ENCODE measurements at places on chromosomes 7 and 10.
A peak's percentile ranks its signal among the peaks of the same experiment; 100 is the strongest.

DNA sequence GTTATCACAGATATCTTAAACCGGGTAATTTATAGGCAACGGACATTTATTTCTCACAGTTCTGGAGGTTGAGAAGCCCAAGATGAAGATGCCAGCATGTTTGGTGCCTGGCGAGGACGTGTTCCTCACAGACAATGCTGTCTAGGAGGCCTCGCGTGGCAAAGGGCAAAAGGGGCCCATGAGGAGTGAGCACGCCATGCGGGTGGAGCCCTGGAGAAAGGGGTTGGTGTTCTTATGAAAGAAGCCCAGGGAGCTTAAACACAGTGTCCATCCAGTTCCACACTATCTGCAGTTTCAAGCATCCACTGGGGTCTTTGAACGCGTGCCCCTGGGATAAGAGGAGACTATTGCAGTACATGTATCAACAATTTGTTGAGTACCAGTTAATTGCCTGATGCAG, 51.4 kb downstream of the CXCL12 start:
- DNase-seq = no peak

DNA sequence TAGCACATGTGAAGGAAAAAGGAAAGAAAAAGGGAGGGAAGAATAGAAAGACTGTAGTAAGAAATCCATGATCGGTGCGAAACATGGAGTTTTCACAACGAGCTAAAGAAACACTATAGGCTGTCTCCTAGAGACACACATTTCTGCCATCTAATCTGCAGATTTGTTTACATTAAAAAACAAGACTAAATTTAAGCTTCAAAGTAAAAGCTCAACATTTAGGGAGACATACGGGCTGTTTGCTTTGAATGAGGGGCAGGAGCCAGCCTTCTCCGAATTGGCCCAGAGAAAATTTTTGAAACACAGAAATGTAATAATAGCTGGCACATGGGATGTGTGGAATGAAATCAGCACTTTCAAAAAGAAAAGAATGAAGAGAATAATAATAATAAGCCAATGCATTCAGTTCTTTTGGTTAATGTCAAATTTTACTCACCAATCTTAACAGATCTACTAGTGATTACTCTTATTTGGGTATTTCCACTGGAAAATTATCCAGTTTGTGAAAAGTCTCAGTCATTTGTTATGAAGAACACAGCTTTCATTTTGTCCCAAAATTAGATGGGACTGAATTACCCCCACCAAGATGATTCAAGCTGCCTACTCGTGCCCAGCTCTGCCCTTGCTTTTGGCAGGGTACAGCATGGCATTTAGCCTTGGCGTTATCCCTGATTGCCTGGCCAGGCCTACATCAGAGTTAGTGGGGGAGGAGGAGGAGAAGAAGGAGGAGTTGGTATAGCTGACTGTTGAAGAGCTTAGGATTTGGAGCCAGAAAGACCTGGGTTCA, 47.1 kb downstream of the MTURN start:
- no peak for DNase-seq

DNA sequence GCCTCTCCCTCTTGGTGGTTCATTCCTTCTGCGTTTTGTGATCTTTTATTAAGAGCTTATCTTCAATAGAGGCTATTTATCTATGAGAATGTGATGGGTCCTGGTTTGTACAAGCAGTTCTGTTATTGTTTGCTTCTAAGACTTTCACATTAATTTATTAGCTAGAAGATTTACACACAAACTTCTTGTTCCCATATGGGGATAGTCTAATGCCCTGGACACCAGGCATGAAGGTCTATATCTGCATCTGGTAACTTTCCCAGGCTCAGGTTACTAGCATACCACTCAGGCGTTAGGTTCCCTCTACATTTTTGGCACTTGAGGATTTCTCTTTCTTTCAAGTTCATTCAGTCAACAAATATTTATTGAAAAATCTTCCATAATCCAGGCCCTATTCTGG, 7.7 kb downstream of the XPNPEP1 start:
- no peak for DNase-seq

DNA sequence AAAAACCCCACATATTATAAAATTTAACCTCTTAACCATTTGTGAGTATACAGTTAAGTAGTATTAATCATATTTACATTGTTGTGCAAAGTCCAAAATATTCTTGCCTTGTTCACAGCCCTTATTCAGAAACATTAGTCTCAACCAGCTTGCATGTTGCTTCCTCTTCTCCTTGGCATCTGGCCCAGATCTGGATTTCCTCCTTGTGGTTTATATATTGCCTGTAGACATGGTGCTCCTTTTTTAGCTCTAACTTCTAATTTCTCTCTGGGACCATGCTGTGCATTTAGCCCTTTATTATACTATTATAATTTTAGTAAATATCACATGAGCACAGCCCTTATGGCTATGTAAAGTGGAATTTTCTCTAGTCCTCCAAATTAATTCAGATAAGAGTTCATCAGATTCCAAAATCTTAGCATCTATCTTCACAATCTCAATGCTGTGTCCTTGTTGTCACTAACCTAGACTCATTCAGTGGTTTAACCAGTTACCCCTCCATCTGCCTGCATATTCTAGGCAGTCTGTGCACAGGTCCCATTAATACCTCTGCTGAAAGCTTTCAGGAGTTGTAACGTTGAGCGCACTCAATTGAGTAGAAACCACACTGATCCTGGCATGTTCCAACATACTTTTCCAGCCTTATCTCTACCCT, 7.9 kb downstream of the CPED1 start:
- peak; percentile 78 for DNase-seq

DNA sequence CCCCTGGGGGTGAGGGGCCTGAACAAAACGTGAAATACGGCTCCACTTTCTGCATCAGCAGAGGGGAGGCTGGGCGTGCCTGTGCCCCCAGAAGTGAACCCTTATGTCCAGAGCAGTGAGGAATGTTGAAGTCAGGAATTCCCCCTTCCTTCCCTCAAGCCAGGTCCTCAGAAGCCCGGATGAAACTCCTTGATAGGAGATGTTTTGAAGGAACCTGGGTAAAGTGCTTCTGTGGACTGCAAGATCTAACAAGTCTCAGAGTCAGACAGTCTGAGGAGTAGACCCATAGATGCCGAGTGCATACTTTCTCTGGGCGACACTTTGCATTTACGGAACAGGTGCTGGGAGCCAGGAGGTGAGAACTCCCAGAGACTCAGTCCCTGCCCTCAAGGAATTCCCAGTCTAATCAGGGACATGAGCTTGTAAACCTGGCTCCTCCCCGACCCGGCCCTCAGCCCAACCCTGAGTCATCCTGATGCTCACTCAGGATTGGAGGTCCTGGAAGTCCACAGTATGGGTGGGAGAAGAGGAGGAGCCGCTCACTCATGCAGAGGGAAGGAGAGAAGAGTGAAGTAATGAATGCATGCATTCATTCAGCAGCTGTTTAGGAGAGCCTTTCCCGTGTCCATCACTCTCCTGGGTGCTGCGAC, 179.5 kb upstream of the ITGB1 start:
- peak; percentile 28 for DNase-seq

- no peak for DNase-seq
Measured at GRCh38 chr10:127973791-127974311, 66.9 kb downstream of the PTPRE start.

DNA sequence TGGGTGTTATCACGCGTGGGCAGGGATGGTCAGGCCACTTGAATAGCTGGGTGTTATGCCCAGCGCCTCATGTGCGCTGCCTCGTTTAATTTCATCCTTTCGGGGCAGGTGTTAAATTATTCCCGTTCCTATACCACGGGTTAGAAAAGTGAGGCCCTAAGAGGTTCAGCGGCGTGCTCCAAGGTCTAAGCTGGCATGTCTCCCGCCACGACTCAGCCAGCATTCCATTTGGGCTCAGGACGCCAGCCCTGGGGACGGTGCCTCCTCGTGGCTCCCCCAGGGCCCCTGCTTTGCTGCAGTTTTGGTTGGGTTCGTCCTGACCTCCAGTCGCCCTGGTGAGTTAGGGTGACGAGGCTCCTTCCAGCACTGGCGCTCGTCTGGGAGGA, 124.5 kb downstream of the TRRAP start:
- DNase-seq = no peak

DNA sequence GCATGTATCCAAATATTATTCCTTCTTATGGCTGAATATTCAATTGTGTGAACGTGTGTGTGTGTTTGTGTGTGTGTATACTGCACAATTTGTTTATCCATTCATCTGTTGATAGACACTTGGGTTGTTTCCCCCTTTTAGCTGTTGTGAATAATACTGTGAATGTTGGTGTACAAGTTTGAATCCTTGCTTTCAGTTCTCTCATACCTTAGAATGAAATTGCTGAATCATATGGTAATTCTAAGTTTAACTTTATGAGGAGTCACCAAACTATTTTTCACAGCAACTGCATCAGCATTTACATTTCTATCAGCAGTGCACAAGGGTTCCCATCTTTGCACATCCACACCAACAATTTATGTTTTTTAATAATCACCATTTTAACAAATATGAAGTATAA, 86.9 kb upstream of the GATAD1 start:
- no peak for DNase-seq

DNA sequence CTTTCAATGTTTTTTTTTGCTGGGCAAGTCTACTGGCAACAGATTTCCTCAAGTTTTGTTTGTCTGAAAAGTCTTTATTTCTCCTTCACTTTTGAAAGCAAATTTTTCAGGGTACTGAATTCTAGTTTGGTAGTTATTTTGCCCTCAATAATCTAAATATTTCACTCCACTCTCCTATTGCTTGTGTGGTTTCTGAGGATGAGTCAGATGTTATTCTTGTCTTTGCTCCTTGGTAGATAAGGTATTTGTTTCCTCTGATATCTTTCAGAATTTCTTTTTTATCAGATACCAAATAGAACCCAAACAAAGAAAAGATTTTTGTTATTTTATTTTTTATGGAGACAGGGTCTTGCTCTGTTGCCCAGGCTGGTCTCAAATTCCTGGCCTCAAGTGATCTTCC, 99.2 kb upstream of the MALRD1 start:
- DNase-seq = no peak

GRCh38 chr7:38000272-38000671, 79.8 kb downstream of the EPDR1 start:
- no peak for DNase-seq

DNA sequence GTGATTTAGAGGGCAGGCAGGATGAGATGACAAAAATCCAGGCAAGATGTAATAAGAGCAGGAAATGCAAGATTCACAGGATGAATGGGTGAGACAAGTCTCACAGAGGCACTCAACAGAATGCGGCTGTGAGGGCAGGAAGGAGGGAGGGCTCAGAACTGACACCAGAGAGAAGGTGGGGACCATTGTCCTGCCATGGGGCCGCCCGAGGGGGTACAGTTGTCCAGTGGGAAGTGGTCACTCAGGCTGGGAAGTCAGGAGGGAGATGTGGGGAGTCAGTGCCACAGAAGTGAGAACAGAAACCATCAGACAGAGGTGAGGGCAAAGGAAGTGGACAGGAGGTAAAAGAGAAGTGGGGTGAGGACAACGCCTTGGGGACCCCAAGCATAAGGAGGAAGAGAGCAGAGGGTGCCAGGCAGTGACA, 8.9 kb downstream of the HIP1 start:
- no peak for DNase-seq

DNA sequence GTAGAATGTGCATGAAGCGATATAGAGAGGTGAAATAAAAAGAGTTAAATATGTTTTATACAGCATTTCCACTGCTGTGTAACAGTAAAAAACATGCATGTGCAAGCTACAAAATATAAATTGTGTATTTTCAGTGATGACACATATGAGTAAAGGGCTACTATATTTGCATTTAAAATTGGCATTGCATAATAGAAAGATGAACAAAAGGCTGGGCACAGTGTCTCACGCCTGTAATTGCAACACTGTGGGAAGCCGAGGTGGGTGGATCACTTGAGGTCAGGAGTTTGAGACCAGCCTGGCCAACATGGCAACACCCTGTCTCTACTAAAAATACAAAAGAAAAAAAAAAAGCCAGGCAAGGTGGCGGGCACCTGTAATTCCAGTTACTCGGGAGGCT, 79.8 kb upstream of the CCDC71L start:
- DNase-seq = no peak

GRCh38 chr10:92848037-92848440, 281 bp upstream of the EXOC6 start:
- no peak for DNase-seq

GRCh38 chr10:25047591-25048301, 31.3 kb downstream of the THNSL1 start:
- peak; percentile 69 for DNase-seq

- no peak for DNase-seq
Measured at GRCh38 chr7:37071124-37071523, 346.8 kb upstream of the AOAH start.

GRCh38 chr10:130739757-130740145, 571.8 kb downstream of the TCERG1L start:
- no peak for DNase-seq

DNA sequence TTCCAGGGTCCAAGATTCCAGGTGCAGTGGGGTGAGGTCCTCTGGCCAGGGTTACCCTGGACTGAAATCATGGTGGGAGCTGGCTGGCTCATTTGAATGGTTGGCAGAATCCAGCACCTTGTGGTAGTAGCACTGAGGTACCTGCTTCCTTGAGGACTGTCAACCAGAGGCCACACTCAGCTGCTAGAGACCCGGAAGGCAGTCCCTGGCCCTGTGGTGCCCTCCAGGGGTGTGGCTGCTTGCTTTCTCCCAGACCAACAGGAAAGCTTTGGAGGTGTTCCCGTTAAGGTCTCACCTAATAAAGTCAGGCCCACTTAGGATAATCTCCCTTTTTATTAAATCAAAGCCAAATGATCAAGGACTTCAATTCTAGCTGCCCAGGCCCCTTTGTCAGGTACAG, 107.7 kb upstream of the GDF10 start:
- DNase-seq = no peak

GRCh38 chr10:6270951-6271350, 68.2 kb downstream of the PFKFB3 start:
- DNase-seq = no peak

DNA sequence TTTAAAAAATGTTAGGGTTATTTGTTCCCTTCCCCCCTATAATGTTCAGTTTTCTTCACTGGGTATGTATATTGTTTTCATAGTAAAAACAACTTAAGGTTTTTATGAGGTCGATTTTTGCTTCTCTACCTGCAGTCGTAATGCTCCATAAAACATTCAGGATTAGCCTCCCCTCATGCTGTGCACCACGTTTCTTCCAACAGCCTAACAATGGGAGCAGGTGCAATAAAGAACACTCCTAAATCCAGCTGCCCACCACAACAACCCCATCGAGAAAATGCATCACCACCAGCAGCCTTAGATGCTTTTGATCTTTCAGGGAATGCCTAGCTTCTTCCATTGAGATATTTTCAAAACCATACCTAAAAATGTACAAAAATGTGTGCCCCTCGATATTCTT, 111.1 kb downstream of the ADAM12 start:
- DNase-seq = no peak

- DNase-seq = no peak
Measured at GRCh38 chr10:124366825-124367224, 51.9 kb downstream of the OAT start.

DNA sequence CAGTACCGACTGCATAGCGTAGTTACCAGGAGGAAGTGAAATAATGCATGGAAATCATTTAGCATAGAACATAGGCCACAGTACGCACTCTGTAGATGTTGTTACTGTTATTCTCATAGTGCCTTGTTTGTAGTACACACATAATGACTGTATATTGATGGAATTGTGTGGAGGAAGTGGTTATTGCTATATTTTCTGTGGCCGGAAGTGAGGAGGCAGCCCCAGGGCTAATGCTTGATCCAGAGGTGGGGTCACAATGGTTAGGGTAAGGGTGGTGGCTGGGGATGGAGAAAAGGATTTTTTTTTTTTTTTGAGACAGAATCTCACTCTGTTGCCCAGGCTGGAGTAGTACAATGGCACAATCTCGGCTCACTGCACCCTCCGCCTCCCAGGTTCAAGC, 4.5 kb upstream of the MGAM start:
- peak; percentile 17 for DNase-seq

Measured in HT1080 (cell line).